ENCODE measurements at places on chromosomes 12 and 14. TPM values are rescaled to one million over a fixed set of nuclear protein-coding genes. Genes with fewer than 3 reads are reported as not detected.

DNA sequence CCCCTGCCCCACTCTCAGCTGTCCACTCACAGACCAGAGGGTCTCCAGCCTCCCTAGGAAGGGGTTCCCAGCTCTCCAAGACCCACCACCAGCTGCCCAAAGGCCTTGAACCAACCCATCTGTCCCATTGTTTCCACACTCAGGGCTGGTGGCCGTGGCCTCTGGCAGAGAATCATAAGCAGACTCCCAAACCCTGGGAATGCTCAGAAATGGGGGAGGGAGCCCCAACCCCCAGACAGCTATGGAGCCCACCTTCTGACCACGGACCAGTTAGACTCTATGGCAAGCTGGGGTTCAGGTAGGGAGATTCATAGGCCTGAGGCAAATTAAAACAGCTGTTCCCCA lies 280.0 kb downstream of the DPF3 start:
- H3K27ac ChIP-seq: no peak overlapping the region
- no peak for DNase-seq
- H3K36me3 ChIP-seq: no peaks in the 10 kb centered on the region
- no peak overlapping the region for H3K4me3 ChIP-seq
- H3K4me1 ChIP-seq: peaks cover 8% of the 10 kb centered on the region

KRT86 gene
- total RNA-seq: 2.8 TPM

GRCh38 chr12:79619872-79620562 lies 70.7 kb downstream of the PAWR start:
- H3K27me3 ChIP-seq: no peaks in the 10 kb centered on the region
- H3K4me1 ChIP-seq: no peaks in the 10 kb centered on the region

PLEKHG7 gene
- not detected for total RNA-seq

- H3K4me3 ChIP-seq: no peak overlapping the region
- H3K36me3 ChIP-seq: no peaks in the 10 kb centered on the region
- H3K4me1 ChIP-seq: no peaks in the 10 kb centered on the region
These were observed 1318.9 kb downstream of the AACS start for GRCh38 chr12:126384026-126384564.

All from adrenal gland (tissue), 19 donors.